HFFc6 (cell line): ENCODE measurements at places on chromosomes 16 and 17.

DNA sequence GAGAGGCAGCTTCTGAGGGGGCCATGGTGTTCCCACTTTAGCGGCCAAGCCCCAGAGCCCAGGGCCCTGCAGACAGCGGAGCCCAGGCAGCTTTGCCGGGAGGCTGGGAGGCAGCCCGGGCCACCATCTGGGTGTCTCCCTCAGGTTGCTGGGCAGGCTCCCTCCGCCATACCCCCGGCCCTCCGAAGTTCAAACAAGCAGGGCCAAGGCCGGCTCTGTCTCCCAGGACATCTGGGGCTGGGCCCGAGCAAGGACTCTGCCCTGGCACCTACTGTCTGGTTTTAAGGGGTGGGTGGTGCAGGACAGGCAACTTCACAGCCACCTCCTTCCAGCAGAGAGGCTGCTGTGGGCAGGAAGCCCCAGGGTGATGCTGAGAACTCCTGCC is 2.6 kb downstream of the DUS1L start:
- DNase-seq = no peak

DNA sequence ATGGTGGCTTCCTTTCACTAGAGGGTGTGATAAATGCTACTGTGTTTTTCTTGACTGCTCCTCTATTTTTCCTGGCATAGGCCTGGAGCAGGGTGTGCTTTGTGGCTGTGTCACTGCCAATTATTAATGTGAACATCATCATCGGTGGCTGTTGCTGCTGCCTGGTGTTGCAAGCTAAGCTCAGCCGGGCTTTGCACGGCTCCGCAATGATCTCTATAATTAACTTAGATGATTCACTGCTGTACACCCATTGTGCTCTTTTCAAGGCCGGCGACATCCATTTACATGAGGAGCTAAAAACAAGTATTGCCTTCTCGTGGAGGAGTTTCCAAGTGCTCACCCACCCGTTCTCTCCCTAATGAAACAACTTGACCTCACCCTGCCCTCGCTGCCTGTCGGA is 160.1 kb upstream of the IRX3 start:
- DNase-seq = peak; percentile 92

DNA sequence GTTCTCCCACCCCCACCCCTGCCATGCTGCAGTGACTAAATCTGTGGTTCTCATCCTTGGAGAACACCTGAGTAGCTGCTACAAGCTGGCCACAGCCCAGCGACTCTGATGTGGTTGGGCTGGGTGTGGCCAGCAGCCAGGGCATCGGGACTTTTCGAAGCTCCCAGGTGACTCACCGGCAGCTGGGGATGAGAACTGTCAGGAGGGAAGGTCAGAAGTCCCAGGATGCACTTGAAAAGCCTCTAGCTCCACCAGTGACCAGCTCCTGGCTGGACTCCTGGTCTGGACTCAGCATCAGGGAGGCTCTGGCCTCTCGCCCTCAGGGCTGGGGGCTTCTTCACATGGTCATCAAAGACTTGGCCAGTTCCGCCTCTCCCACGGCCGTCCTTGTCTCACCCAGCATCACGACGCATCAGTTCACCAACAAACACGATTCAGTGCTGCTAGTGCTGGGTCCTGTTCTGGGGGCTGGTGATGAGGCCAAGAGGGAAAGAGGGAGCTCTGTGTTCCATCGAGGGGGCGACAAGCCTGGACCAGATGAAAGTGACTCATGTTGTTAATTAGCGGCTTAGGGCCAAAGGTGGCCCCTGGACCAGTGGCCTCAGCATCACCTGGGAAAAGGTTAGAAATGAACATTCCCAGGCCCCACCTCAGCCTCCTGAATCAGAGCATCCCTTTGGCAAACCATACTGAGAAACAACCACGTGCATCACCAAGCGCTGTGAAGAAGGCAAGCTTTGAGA is 3.9 kb upstream of the C17orf99 start:
- DNase-seq = peak; percentile 34

DNA sequence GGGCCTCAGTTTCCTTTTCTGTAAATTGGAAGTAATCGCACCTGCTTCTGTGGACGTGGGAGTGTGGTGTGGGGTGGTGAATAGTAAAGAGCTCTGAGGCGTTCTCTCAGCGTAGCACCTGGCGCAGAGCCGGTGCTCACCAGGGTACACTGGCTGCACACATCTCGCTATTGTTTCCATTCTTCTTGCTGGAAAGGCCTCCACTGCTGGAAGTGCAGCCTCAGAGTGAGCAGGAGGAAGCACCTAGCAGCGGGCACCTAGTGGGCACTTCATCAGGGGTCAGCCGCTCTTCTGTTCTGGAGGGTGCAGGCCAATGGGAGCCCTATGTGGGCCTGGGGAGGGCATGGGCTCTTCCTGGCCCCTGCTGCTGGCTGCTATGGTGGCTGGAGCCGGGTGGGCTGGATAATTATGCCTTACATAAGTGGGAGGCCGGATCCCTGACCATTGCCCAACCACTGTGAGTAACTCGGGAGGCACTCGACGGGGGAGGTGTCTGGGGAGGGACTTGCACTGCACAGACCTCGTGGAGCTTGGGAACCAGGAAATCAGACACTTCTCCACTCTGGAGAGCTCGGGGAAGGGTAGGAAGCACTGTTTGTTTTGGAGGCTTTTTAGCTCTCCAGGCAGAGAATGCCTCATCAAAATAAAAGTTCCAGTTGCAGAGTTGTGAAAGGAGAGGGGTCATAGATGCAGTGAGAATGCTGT is 1.7 kb downstream of the MAP2K3 start:
- peak; percentile 97 for DNase-seq

- DNase-seq = peak; percentile 58
Observed at GRCh38 chr17:50361561-50362480, 11.2 kb downstream of the MRPL27 start.

GRCh38 chr17:15441315-15441714 is 26.1 kb downstream of the CDRT4 start:
- no peak for DNase-seq

- DNase-seq = no peak
Observed at GRCh38 chr17:61755668-61756067, 107.7 kb downstream of the BRIP1 start.

DNA sequence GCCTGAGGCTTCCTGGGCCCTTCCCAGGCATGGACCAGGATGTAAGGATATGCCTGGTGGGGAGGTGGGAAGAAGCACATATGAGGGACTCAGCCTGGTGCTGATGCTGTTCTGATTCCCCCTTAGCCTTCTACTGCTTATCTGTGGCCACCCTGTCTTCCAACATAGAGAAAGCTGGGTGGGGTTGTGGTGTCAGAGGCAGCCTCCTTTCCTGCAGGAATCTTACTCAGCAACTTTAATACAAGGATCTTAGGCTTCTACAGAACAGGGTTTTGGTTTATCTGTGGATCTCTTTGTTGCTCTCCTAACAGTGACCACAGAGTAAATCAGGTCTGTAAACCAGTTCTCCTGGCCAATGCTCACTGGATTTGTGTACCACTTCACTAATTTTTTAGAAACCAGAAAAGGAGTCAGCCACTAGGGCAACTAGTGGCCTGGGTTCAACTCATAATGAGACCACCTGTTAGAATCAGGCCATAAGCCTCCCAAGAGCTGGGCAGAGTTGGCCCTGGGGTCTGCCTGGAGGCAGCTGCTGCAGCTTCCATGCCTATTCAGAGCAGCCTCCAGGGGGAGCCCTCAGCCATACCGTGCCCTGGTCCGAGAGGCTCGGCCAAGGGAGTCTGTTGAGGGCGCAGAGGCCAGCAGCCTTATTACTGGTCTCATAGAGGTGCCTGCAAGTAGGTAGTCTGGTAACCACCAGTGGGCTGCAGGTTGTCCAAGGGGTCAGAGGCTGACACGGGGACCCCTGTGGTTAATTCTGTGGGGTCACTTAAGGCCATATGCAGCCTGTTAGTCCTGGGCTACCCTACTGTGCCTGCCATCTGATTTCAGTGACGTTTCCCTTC is 7.1 kb downstream of the HAS3 start:
- no peak for DNase-seq
